ENCODE measurements at places on chromosomes 7 and 10.

DNA sequence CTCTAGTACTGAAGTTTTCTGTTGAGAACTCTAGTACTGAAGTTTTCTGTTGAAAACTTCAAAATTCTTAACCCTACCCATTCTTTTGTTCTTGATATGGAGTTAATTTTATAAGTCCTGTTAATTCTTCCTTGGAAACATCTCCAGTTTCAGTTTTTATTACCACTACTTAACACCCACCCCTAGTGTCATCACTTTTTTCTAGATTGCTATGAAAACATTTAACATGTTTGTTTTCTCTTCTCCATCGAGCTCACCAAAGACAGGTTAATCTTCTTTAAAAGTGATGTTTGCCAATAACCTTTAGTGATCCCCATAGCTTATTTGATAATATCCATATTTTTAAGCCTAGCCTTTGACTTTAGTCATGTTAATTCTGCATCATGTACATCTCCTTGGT, 147.9 kb downstream of the PPP1R9A start:
- DNase-seq: no peak

GRCh38 chr10:1824928-1825327, 87.6 kb upstream of the ADARB2 start:
- DNase-seq: no peak

- no peak for DNase-seq
Observed at GRCh38 chr10:113954409-113954808, 89.3 kb upstream of the ADRB1 start.

DNA sequence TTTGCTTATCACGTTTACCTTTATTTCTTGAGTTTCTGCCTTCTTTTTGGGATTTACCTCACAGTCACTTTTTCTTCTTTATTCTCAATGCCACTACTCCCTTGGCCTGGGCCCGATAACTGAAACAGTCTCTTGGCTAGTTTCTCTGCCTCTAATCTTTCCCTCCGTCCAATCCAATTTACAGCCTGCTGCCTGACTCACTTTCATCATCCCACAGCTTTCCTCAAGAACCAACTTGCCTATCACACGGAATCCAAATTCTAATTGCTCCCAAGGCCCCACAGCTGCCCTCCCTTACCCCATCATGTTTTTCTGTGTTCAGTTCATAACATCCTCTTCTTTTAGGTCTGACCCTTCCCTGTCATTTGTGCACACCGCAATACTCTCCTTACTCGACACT, 121.4 kb downstream of the HIPK2 start:
- no peak for DNase-seq

- DNase-seq: no peak
Observed at GRCh38 chr7:36135700-36136099, 17.4 kb upstream of the EEPD1 start.

DNA sequence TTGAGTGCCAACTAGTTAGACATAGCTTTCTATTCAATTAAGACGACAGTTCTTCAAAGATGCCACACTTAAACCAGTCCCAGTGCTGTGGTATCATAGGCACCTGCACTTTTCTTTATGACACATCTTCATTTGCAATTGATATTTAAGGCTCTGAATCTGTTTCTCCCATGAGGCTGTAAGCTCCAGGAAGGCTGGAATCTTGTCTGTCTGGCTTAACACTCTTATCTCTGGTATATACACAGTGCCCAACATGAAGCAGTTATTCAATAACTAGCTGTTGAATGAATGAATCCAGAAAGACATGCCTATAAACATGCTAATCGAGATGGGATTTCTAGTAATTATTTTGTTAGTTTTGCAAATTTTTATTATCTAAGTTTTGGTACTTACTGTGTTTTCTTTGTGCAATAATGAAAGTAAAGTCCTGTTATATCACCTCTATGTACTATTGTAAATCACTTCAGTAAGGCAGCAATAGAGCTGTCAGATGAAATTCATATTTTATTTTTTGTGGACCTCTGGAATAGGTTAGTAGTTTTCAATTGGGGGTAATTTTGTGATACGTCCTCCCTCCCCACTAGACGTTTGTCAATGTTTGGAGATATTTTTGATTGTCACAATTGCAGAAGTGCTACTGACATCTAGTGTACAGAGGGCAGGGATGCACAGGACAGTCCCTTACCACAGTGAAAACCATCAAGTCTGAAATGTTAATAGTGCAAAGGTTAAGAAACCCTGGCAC, 51.3 kb upstream of the STEAP4 start:
- DNase-seq: no peak

DNA sequence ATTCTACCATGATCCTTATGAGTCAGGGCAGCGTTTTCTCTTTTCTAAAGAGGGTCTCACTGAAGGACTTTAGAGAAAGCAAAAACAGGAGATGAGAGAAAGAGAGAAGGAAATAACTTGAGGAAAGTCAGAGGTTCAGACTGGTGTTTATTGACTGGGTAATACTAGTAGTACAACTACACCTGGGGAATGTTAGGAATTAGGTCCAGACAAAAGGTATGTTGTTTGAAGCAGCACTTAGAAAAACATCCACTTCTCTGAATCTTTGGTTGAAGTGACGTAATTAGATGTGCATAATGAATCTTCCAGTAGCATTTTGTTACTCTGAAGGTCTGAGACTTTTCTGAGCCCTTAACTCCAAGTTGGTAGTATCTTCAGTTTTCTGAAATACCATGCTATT, 380.3 kb upstream of the LRGUK start:
- DNase-seq: no peak

GRCh38 chr7:100964630-100965029, 4.7 kb upstream of the MUC12 start:
- no peak for DNase-seq

GRCh38 chr7:36827726-36828703, 103.7 kb upstream of the AOAH start:
- DNase-seq: no peak

DNA sequence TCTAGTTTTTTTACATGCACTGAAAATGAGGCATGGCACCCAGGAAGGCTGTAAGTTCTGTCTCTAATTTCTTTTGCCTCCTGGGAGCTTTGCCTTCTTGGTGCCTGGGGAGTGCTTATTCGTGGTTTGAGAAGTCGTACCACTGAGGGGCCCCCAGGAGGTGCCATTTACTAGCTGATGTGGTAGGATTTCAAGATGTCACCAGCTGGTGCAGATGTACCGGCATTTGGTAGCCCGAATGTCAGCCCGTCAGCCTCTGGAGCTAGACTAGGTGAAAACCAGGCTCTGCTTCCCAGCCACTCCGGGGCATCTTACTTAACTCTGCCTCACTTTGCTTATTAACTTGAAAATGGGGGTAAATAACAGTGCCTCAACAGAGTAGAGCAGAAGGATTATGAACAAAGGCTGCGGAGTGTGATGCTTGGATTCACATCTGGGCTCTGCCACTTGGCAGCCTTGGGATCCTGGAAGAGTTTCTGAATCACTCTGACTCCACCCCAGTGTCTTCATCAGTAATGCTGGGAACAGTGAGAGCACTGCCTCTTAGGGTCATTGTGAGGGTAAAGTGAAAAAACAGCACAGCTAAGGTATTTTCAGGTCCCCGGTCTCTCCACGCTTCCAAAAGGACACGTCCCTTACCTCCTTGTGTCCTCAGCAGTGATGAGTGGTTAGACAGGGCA, 31.4 kb upstream of the BTBD16 start:
- no peak for DNase-seq

- no peak for DNase-seq
Observed at GRCh38 chr10:7159928-7160327, 250.9 kb downstream of the SFMBT2 start.

DNA sequence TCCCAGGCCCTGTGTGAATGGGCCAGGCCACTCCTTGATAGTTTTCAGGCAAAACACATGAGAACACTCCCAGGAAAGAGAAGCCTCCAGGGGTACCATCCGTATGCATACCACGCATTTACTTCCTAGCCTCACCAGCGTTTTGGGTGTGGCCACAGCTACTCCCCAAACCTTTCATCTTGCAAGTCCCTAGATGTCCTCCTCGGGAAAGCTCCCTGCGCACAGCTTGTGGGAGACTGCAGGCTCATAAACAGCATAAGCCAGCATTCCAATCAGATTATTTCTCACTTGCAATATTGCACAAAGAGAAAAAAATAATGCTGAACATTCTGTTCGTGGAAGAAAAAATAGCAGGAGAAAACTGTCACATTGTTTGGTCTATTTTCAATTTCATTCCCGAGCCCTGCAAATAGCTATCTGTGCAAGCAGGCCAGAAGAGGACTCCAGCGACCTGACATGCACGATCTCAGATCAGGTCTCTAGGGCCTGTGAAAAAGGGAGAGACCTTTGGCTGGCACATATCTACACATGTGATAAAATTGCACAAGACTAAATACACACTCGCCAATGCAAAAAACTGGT, 175.6 kb downstream of the PLXNA4 start:
- DNase-seq: no peak

- no peak for DNase-seq
Observed at GRCh38 chr10:35570397-35570796, 34.7 kb upstream of the GJD4 start.

GRCh38 chr10:4831091-4831490, 5.1 kb downstream of the AKR1E2 start:
- no peak for DNase-seq

DNA sequence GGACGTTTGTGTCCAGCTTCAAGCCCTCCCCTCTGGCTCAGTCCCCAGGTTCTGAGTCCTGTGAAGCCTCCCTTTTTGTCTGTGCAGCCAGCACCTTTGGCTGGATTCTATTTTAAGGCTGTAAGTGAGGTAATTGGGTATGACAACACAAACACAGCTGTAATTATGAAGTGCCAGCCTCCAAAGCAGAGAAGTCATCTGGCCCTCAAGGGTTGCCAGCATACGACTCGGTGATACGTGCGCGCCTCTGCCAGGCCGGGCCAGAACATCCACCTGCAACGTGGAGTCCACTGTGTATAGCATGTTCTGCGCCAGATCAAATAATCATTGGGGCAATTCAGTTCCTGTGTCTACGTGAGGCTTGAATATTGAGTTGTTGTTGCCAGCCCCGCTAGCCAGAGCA, 6.7 kb upstream of the FAM180A start:
- no peak for DNase-seq

GRCh38 chr7:47738563-47739166, 156.8 kb upstream of the TNS3 start:
- DNase-seq: no peak

- DNase-seq: no peak
Observed at GRCh38 chr10:37381271-37381670, 255.9 kb downstream of the ANKRD30A start.

DNA sequence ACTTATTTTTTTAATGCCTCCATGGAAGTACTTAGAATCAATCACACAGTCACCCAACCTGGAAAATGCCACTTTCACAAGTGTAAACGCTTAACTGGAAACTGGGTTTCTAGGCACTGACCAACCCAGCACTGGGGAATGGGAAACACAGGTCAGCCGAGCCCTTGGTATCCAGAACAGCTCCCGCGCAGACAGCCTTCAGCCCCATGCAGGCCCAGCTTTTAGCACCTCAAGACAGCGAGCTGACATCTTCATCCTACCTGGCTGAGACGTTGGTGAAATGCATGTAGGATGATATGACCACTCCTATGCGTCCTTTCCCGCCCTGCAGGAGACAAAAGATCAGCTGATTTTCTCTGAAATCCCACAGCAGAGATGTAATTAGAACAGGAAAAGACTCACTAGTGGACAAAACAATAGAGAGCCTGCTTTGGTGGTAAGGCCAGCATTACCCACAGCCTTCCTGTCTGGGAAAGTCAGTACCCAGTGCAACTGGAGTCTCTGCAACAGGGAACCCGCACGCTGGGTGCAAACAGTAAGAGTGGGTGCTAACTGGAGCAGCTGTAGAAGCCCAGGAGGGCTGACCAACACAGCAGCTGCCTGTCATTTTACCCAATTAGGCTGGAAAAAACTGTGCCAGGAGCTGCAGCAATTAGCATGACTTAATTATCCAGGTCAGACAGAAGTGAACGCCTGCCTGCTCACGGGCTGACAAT, 153.7 kb downstream of the TNS3 start:
- no peak for DNase-seq

- no peak for DNase-seq
Observed at GRCh38 chr10:106771154-106771553, 393.4 kb downstream of the SORCS1 start.

DNA sequence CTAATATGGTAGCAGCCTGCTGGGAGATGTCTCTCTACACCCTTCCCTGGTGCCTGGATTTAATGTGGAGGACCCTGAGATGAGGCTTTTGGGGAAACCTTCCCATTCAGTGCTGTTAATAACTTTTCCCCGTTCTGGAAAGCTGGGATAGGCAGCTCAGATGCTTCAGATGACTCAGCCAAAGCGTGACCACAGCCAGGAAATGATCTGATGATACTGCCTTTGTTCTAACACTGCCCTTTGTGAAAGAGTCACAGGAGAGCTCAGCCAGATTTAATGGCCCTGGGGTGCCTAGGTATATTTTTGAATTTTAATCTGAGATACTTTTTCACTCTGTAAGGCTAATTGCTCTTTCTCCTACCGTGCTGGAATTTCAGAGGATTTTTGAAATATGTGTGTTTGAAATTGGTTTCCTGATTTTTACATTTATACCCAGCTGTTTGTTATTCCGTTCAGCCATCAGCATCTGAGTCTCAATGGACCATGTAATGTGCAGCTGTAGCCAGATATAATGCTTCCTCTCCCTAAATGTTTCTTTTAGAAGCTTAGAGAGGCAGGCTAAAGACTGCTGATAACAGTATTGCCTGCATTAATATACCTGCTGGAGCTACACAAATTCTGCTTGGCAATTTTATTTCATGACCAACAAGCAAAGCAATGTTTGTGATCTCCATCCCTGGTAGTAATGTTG, 17.8 kb downstream of the CELF2 start:
- peak; percentile 25 for DNase-seq

DNA sequence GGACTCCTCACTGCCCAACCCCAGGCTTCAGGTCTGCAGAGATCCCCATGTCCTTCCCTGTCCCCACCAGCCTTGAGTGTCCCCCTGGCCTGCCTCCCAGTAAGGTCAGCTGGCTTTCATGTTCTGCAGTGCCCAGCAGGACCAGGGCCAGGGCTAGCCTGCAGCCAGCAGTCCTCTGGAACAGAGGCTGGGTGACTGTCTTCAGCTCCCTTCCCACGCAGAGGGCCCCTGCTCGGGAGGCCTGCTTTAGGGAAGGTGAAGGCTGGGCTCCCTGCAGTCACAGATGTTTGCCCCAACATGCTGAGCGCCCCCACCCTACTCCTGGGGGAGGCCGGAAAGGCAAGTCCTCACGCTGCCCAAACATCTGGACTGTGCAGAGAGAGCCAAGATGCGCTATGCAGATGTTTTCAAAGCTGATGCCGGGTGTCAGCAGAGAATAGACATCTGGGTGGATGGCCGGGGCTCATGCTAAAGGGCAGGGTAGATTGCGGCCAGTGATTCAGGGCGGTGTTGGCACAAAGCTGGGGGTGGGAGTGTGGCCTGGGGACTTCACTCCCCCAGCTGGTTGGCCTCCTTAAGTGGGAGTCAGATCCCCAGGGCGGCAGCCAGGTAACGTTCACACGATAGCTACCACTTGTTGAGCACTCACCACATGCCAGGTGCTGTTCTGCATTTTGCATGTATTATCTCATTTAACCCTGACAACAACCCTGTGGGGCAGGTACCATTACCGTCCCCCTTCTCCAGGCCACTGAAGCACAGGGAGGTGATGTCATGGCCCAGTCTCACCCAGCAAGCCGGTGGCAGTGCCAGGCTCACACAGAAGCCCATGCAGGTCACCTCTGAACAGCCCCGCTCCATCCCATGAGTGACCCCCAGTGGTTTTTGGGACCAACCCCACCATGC, 71.2 kb upstream of the COL13A1 start:
- DNase-seq: no peak

GRCh38 chr7:158993591-158993990, 137.2 kb downstream of the DYNC2I1 start:
- no peak for DNase-seq

- no peak for DNase-seq
Observed at GRCh38 chr7:139284252-139284896, 53.3 kb downstream of the UBN2 start.

Data from HS-5 (cell line).